NCI-H2227 treated with DMSO at 0.1 percent for 48 hours (cell line): ENCODE measurements at places on chromosomes 12 and 14.

DNA sequence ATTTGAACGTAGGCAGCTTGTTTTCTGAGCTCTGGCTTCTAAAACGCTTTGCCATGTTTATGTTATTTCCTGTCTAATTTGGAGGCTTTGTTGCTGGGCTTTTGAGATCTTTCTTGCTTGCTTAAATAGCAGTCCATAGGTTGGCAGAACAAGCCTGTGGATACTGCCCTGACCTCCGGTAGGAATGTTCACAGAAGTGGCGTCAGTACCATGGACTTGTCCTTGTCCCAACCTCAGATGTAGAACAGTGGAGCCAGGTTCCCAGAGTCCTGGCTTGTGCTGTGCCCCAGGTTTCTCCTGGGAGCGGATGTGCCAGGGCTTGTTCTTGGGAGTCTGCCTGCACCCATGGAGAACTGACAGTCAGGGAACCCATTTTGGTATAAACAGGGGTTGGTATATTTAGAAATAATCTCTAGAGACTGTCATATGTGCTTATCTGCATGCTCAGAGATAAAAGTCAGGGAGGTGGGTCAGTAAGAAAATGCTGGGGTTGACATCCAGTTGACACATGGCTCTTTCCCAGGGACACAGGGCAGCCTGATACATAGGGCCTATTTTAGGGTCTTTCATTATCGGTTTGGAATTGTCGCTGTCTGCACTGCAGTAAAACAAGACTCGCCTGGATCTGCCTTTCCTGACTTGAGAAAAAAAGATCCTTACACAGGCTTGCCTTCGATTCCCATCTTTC lies 22.9 kb downstream of the CACNA1C start:
- no peak for DNase-seq

- peak; percentile 67 for DNase-seq
Measured at GRCh38 chr12:110270125-110270962, 10.7 kb upstream of the ATP2A2 start.

DNA sequence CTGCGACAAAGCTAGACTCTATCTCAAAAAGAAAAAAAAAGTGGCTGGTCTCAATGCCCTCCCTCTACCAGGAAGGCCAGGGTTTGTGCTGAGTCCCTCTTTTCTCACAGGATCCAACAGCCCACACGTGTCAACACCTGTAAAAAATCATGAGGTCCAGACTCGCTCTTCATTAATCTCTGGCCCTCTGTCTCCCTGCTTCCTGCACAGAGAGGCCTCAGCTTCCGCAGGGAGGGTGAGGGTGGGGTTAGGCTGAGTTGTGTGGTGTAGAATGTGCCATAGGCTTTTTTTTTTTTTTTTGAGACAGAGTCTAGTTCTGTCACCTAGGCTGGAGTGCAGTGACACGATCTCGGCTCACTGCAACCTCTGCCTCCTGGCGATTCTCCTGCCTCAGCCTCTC lies 6.1 kb downstream of the CFAP73 start:
- no peak for DNase-seq

- no peak for DNase-seq
Measured at GRCh38 chr14:24211311-24211710, 2.0 kb downstream of the CHMP4A start.

- peak; percentile 18 for DNase-seq
Measured at GRCh38 chr14:49972823-49973222, 79.9 kb downstream of the ARF6 start.

GRCh38 chr12:3644104-3644503 lies 108.8 kb downstream of the CRACR2A start:
- no peak for DNase-seq

DNA sequence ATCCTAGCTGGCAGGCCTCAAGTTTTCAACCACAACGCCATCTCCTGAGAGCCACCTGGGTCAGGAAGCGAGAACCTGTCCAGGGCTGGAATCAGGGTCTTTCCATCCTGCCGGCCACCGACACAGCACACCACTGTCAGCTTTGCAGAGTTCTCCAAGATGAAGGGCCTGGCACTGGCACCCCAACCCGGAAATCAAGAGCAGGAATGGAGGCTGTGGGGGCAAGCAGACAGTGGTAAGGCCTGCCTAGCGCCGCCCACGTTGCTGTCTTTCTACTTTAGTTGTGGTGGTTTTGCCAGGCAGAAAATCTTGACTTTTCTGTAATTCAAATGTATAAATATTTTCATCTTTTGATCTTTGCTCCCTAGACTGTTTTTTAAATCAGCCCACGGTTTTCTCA lies 90.7 kb downstream of the ITPK1 start:
- DNase-seq: no peak

DNA sequence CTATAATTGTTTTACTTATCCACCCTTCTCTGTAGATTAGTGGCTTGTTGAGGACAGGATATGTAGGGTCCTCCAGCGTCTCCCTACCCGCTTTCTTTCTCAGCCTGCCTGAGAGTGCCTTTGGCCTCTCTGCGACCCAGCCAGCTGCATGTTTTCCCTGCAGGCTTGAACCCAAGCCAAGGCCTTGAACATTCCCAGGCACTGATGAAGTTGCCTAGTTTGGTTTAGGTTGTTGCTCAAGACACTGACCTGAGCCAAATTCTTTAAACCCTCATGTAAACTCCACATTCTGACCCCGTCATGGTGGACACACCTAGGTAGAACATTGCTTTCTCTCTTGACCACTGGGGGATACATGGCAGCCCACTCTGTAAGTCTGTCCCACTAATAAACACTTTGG lies 33.4 kb upstream of the TXNRD1 start:
- DNase-seq: no peak

DNA sequence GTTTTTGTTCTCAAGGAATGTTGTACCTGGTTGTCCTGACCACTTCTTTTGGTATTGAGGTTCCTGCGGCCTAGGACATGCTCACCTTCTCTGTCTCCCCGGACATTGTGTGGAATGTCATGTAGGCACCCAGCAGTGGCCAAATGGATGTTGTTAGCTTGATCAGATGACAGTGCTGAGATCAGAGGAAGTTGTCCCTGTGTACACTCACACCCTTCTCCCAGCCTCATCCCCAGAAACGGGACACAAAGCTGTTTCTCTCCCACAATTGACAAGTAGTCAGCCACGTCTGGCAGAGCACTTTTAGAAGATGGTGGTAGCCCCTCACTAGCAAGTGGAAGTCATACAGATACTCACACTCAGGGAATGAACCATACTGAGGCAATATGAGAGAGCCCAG lies 3.0 kb downstream of the PLEKHH1 start:
- DNase-seq: no peak

DNA sequence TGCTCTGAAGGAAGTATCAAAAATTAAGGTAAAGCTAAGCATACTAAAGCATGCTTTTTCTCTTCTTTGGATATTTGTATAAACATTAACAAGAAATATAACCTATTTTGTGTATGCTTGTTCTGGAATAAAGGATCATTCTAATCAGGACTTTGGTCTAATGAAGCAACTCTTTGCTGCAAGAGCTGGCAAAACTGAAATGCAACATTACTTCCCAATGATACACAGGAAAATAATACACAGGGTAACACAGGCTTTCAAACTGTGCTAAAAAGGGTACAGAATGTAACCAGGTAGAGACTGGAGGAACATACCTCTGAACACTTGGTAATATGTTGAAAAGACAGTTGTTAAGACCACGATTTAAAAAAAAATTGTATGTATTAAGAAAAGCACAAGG lies 222.5 kb upstream of the DIO2 start:
- no peak for DNase-seq

DNA sequence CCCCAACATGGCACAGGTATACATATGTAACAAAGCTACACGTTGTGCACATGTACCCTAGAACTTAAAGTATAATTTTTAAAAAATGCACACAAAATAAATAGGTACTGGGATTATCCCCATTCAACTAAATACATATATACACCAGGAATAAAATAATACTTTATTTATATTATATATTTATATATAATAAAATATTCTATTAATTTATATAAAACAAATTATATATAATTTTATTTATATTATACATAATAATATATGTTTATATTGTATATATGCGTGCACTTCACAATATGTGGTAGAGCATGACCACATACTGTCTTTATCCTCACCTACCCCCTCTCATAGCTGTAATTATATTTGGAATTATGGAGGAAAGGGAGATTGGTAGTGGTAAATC lies 119.1 kb upstream of the TMEM260 start:
- DNase-seq: no peak

GRCh38 chr14:73468828-73469375 lies 10.6 kb upstream of the NUMB start:
- no peak for DNase-seq

DNA sequence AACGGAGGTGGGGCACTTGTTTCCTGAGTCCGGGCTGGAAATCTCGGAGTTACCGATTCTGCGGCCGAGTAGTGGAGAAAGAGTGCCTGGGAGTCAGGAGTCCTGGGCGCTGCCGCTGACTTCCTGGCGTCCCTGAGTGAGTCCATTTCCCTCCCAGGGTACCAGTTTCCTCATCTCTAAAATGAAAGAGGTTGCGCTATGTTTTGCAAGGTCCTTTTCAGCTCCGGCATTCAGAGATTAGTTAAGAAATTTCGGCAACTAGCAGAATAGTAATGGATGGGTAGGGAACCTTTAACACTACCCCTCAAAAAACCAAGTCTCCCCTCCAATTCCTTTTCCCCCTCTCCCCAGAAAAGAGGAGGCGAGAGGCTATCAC lies 724 bp downstream of the BLOC1S1 start:
- DNase-seq: no peak

- DNase-seq: no peak
Measured at GRCh38 chr12:26636710-26637328, 196.2 kb downstream of the ITPR2 start.

- no peak for DNase-seq
Measured at GRCh38 chr12:132284071-132284826, 45.1 kb downstream of the GALNT9 start.

- DNase-seq: no peak
Measured at GRCh38 chr12:118052324-118053070, 8.5 kb downstream of the WSB2 start.

- DNase-seq: no peak
Measured at GRCh38 chr14:89269404-89269803, 147.6 kb downstream of the FOXN3 start.

- no peak for DNase-seq
Measured at GRCh38 chr12:131773582-131774221, 54.5 kb upstream of the MMP17 start.

DNA sequence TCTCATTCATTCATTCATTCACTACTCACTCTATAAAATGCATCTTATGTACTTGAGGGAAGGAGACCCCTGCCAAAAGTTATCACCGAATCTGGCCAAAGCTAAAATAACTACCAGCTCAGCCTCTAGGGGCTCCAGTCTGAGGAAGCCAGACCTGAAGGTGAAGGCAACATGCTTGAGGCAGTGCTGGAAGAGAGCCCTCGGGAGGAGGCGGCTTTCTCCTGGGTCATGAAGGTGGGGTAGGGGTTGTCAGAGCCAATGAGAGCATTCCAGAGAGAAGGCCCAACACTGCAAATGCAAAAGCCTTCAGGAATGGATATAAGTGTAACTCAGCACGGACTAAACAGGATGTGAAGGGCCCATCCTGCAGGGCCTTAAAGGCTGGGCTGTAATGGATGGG lies 62.4 kb downstream of the GSC start:
- no peak for DNase-seq

DNA sequence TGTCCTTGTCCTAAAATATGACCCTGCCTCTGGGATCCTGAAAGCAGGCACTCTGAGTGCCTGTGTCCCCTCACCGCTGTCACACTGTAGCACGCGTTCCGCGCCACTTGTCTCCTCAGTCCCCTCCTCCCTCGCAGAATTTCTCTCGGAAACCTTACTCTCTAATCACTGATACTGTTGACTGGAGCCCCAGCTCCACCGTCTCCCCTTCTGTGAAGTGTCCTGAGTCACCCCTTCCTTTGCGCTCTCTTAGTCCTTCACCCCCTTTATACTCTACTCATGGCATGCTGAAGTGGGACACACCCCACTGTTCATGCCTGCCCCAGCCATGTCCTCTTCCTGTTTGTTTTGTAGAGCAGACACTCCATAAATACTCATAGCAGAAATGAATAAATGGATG lies 104.7 kb downstream of the ZNF664 start:
- DNase-seq: no peak

GRCh38 chr12:125330645-125331341 lies 265.6 kb downstream of the AACS start:
- peak; percentile 34 for DNase-seq

DNA sequence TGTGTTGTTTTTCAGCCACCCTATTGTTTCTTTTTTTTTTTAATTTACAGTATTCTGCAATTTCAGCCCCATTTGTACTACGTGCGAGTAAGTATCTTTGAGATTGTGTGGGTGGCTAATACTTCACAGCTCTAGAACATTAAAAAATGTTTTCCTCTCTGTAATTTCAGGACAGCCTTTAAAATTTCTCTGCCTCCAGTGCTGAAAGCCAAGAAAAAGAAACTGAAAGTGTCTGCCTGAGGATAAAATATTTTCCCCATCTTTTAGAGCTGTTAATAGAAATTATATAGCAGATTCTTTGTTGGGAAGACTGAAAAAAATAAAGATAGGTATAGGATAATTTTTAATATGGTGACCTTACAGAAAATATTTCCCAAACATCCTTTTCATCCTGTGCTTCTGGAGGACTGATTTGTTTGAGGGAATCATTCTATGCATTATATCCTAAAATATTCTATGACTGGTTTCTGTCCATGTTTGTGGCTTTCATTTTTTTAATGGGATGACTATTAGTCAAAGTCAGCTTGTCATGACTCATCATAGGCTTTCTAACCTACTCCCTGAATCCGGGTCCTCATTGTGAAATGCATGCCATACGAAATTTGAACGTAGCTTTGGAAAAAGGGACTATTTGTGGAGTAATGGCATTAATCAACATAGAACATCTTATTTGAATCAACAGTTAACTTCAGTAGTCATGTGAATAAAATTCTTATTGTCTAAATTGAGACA lies 10.8 kb upstream of the TCTN2 start:
- no peak for DNase-seq

DNA sequence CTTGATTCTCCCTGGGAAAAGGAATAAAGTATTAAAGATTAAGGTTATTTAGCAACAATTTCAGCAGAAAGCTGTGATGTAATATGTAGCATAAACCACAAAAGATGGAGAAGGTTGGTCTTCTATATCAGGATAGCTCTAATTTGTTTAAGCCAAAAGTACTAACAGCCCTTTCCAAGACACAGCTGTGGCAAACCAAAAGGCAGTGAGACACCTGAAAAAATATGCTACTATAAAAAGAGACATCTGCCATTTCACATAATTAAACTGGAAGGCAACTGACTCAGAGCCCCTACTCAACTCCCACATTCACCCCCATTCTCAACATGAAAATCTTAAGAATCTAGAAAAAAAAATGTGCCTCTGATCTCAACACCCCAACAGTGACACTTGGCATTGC lies 390.2 kb upstream of the PRICKLE1 start:
- no peak for DNase-seq

DNA sequence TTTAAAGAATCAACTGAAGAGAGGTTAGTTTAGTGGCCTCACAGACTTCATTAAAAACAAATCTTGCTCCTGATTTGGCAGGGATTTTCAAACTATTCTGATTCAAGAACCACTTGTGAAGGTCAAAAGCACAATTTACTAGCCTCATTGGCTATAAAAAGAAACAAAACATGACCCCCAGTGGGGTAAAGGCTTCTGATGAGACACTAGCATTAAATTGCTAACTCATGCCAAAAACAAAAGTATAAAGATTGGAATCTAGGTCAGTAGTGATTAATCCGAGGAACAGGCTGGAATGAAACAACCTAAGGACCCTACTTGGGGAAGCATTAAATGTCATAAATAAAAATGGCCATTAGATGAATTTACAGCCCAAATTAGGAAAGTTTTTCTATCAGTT lies 312.3 kb downstream of the PAWR start:
- DNase-seq: no peak

GRCh38 chr12:108117163-108117849 lies 11.8 kb upstream of the WSCD2 start:
- DNase-seq: no peak

- DNase-seq: no peak
Measured at GRCh38 chr12:38053655-38054464, 262.7 kb upstream of the ALG10B start.
